AML-193 (cell line): ENCODE measurements at places on chromosomes 2 and 18.
A peak's percentile ranks its signal among the peaks of the same experiment; 100 is the strongest.

- no peak for DNase-seq
Observed at GRCh38 chr2:223541546-223541945, 60.6 kb downstream of the SCG2 start.

GRCh38 chr2:11611251-11611650, 58.7 kb downstream of the NTSR2 start:
- no peak for DNase-seq

- no peak for DNase-seq
Observed at GRCh38 chr2:210188190-210188589, 17.0 kb upstream of the KANSL1L start.

- no peak for DNase-seq
Observed at GRCh38 chr2:147275943-147276342, 568.9 kb upstream of the ACVR2A start.

- DNase-seq: no peak
Observed at GRCh38 chr2:236674238-236674637, 104.6 kb downstream of the ACKR3 start.

GRCh38 chr2:143231254-143231645, 102.0 kb downstream of the ARHGAP15 start:
- no peak for DNase-seq

GRCh38 chr2:72222829-72223564, 75.3 kb upstream of the CYP26B1 start:
- DNase-seq: no peak

- DNase-seq: no peak
Observed at GRCh38 chr2:118300832-118301231, 212.6 kb downstream of the INSIG2 start.

DNA sequence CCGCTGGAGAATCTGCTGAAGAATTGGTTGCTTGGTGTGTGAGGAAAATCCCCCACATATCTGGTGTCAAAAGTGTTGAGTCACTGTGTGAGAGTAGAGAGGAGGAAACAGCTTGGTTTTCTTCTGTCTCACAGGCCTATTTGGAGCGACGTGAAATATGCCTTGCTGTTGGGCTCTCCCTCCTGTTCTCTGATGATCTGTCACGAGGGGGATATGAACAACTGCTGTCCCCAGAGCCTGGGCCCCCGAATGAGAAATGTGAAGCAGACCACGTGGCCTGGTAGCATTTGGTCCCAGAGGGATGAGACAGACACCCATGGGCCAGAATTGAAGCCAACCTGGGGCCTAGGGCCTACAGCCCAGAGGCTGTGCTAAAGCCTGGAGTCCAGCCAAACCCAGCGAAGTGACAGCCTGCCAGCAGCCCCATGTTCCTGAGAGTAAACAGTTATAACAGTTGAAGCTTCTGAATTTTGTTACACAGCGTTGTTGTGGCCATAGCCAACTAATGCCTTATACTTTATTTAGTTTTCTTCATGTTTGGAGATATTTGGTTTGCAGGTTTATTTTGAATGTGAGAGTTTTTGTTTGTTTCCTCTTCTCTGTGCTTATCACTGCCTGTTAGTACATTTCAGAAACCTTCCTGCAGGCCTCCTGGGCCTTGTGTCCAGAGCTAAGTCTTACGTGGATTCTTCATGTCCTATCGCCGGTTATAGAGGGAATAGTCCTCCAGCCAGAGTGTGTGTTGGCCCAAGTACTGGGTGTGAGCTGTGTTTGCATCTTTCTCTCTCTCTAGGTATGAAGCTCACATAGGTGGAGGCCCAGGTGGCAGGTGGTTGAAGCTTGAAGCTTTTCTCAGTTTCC, 18.7 kb upstream of the COLEC12 start:
- DNase-seq: peak; percentile 26

- no peak for DNase-seq
Observed at GRCh38 chr2:33126958-33127357, 180.2 kb downstream of the LTBP1 start.

GRCh38 chr18:6022845-6023244, 127.5 kb upstream of the TMEM200C start:
- DNase-seq: no peak

GRCh38 chr2:161128885-161129284, 31.3 kb upstream of the TANK start:
- DNase-seq: no peak

DNA sequence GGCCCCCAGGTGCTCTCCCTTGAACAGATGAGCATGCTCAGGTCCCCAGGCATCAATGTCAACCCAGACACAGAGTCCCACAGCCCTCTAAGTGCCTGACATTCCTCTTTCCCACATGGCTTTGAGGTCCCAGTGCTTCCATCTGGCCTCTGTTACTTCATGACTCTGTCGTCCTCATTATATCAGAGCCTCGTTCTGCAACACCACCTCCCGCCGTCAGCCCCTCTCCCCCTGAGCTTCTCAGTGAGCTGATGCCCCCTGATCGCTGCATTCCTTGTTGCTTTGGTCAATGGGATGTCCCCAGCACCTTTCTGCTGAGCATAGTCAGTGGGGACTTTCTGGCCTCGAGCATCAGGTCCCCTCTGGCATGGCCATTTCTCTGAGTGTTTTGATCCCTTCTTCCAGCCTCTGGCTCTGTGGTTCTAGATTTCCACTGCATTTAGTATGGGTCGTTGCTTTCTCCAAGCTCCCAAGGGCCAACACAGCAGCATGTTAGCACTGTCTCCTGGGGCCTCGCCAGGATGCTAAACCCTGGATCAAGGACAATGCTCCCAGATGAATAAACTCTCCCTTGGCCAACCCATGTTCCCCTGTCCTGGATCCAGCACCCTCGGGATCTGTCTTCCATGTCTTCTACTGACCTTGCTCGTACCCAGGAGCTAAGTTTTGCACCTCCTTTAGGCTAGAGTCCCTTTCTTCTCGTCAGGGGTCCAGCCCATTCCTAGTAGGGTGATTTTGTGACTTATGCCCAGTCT, 143.2 kb upstream of the TWIST2 start:
- no peak for DNase-seq

DNA sequence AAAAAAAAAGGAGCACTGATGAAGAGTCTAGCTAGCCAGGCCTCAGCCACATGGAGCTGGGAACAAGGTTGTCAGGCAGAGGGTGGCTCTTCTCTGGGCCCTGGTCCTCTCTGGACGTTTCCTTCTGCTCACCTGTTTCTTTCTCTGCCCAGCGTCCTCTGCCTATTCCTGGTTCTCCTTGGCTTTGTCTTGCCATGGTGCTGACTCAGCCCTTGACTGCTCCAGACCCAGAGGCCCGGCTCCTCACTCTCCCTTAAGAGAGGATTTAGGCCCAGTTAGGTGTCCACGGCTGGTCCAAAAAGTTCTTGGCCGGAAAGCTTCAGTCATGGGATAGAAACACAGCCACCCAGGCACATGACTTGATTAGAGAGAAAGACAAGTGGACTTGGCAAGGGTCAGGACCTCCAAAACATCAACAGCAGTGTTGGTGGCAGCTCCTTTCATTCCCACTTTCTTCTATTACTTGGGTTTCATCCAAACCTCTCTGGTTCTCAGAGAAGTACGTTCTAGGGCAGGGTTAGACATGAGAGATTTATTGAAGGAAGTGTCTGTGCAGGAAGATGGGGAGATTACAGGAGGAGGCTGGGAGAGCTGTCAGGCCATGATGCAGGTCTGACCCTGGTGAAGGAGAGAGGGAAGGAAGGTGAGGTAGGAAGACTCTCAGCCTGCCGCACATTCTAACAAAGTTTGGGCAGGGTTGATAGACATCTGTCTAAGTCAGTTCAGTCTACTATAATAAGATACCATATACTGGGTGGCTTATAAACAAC, 14.5 kb upstream of the ATG16L1 start:
- no peak for DNase-seq

DNA sequence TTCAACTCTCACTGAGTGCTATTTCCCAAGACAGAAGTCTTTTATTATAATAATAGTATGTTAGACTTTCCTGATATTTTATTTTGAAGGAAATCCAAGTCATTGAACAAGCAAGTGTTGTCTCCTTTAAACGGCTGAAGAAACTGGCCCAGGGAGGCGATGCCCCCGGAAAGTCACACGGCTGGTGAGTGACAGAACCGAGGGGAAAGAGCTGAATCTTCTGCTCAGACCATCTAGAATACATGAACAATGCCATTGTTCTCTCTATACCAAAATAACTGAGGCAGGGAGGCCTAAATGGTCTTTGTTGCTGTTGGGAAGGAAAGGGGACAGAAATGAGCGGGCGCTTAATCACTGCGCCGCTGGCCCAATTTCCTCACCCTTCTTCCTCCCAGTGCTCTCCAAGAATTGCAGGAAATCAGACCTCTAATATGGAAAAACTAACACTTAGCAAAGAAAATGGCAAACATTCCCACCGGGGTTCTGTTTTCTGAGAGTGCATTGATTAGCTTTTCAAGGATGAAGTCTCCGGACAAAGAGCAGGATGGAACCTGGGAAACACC, 101.5 kb downstream of the KLF7 start:
- no peak for DNase-seq
